Natural killer cell (primary cell): ENCODE measurements at places on chromosomes 5 and 9. TPM values are rescaled to one million over a fixed set of nuclear protein-coding genes. Genes with fewer than 3 reads are reported as not detected.

- no peak overlapping the region for H3K27ac ChIP-seq
- DNase-seq = no peak
- no peaks in the 10 kb centered on the region for H3K36me3 ChIP-seq
- no peaks in the 10 kb centered on the region for H3K4me1 ChIP-seq
These were observed 9.1 kb downstream of the EGFL7 start for GRCh38 chr9:136671646-136672430.

- H3K4me1 ChIP-seq = peaks cover 27% of the 10 kb centered on the region
- H3K4me3 ChIP-seq = no peak overlapping the region
- H3K27me3 ChIP-seq = no peaks in the 10 kb centered on the region
- H3K36me3 ChIP-seq = no peaks in the 10 kb centered on the region
- no peak overlapping the region for H3K27ac ChIP-seq
These were observed 7.4 kb downstream of the KLF9 start for GRCh38 chr9:70407081-70407503.

GRCh38 chr5:135220394-135221186 is 178.4 kb downstream of the MACROH2A1 start:
- H3K36me3 ChIP-seq = no peaks in the 10 kb centered on the region
- no peaks in the 10 kb centered on the region for H3K27me3 ChIP-seq
- no peak overlapping the region for H3K27ac ChIP-seq
- no peak for DNase-seq

- no peak overlapping the region for H3K4me3 ChIP-seq
- H3K4me1 ChIP-seq = no peaks in the 10 kb centered on the region
- no peak for DNase-seq
- H3K27ac ChIP-seq = no peak overlapping the region
These were observed 65.3 kb upstream of the PPP1R26 start for GRCh38 chr9:135414293-135414692.

DNA sequence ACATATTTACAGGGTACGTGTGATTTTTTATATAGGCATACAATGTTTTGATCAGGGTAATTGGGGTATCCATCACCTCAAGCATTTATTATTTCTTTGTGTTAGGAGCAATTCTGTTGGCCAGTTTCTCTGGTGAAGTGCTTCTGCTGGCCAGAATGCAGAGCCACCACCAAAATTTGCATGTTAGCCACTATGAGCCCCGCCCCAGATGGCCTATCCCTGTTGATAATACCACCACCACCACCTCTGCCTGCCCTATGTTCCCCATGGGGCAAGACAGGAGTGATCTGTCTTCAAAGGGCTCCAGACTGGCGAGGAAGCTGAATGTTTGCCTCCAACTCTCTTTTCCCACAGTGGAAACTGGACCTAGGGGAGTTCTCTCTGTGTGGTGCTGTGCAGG is 26.0 kb upstream of the JAK2 start:
- H3K27me3 ChIP-seq = no peaks in the 10 kb centered on the region
- no peak overlapping the region for H3K4me3 ChIP-seq
- H3K27ac ChIP-seq = no peak overlapping the region
- H3K4me1 ChIP-seq = no peaks in the 10 kb centered on the region
- no peak for DNase-seq

DNA sequence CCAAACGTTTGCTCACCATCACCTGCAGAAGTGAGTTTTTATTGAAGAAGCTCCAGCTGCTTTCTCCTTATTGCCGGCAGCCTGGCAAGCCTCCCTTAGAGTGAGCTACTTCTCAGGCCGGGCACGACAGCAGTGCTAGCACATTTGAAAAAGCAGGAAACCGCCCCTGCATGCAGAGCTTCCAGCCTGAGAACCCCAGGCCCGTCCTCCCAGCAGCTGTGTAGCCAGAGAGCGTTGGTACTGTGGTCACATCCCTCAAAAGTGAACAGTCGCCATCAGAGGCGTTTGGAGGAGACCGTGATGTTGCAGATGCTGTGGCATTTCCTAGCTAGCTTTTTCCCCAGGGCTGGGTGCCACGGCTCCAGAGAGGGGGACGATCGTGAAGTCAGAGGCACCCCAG is 23.5 kb downstream of the SLC25A25 start:
- H3K4me3 ChIP-seq = no peak overlapping the region
- DNase-seq = no peak
- H3K27ac ChIP-seq = no peak overlapping the region
- H3K4me1 ChIP-seq = peaks cover 28% of the 10 kb centered on the region
- H3K36me3 ChIP-seq = peaks cover 2% of the 10 kb centered on the region
- no peaks in the 10 kb centered on the region for H3K27me3 ChIP-seq

GRCh38 chr5:73135429-73136054 is 15.2 kb downstream of the TMEM171 start:
- no peak overlapping the region for H3K4me3 ChIP-seq
- no peak overlapping the region for H3K27ac ChIP-seq
- no peaks in the 10 kb centered on the region for H3K36me3 ChIP-seq
- peaks cover 10% of the 10 kb centered on the region for H3K27me3 ChIP-seq

GRCh38 chr9:69276775-69277174 is 48.2 kb upstream of the ENTREP1 start:
- DNase-seq = no peak
- no peak overlapping the region for H3K4me3 ChIP-seq
- H3K4me1 ChIP-seq = no peaks in the 10 kb centered on the region
- no peaks in the 10 kb centered on the region for H3K27me3 ChIP-seq

DNA sequence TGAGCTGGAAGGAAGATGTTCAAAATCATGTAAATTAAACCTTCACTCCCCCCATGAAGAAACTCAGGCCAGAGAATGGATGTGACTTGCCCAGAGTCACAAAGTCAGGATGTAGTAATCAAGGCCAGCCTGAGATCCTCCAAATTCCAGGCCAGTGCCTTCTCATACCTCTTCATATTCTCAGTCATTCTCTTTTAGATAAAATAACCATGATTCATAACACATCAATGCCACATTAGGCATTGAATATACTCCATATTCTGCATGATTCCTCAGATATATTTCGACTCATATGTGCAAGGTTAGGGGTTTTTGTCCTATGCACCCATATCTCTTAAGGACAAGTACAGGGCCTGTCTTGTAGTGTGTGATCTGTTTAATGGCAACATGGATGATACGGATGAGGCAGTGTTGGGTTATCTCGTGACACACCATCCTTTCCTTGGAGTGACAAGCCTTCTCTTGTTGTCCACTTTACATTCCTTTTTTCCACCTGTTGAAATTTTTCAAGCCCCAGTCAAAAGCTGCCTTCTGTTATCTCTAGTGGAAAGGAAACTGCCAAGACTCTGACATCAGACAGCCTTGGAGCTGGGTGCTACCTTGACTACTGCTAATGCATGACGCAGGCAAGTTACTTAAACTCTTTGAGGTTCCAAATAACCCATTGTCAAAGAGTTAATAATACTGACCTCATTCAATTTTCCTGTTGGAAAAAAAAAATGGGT is 227.5 kb upstream of the NR4A3 start:
- no peak overlapping the region for H3K27ac ChIP-seq
- H3K36me3 ChIP-seq = no peaks in the 10 kb centered on the region
- H3K4me3 ChIP-seq = no peak overlapping the region

DNA sequence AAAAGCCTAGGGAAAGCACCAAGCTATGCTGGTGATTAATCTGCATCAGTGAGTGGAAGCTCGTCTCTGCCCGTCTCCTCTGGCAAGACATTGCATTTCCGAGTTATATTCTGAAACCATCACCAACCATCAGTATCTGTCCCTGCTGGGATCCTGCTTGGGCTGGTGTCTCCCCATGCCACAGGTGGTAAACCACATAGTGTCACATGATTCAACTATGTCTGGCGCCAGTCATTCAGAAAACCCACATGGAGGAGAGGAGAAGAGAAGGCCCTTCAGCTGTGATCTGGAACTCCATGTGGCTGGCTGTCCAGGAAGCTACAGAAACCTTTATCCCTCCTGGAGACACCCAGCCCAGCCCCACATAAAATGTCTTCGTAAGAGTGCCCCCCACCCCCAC is 4.8 kb downstream of the IL9 start:
- no peaks in the 10 kb centered on the region for H3K36me3 ChIP-seq
- no peak for DNase-seq
- no peak overlapping the region for H3K27ac ChIP-seq
- peaks cover 4% of the 10 kb centered on the region for H3K4me1 ChIP-seq

GRCh38 chr9:116039893-116040292 is 113.7 kb upstream of the PAPPA start:
- H3K27ac ChIP-seq = no peak overlapping the region
- no peak for DNase-seq
- no peaks in the 10 kb centered on the region for H3K27me3 ChIP-seq
- H3K36me3 ChIP-seq = no peaks in the 10 kb centered on the region

The INSL4 gene
- total RNA-seq = not detected

The CCDC192 gene
- total RNA-seq = not detected

The PCDHB4 gene
- not detected for total RNA-seq

The CCNJL gene
- 19.9 TPM for total RNA-seq

The LHX3 gene
- total RNA-seq = 0.38 TPM

The TMEM252 gene
- not detected for total RNA-seq
